Amygdala (tissue), 56 donors: ENCODE measurements at places on chromosomes 2 and 18.

DNA sequence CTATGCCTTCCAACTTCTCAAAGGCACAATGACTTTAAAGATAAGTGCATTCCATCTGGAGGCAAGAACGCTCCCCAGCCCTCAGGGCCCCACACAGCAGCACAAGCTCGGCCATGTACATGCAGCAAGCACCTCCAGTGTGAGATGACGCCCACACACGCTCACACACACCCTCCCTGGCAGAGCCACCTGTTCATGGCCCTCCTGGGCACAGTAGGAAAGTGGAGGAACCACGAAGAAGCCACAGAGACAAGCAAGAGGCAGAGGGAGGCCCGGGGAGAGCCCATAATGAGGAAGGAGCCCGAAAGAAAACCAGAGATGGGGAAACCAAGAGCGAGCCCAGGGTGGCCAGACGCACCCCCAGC, 21.7 kb downstream of the BIN1 start:
- no peak for DNase-seq

GRCh38 chr2:177174486-177174885, 38.1 kb upstream of the HNRNPA3 start:
- no peak for DNase-seq

- DNase-seq: no peak
Measured at GRCh38 chr18:52313213-52313612, 26.8 kb upstream of the DCC start.

DNA sequence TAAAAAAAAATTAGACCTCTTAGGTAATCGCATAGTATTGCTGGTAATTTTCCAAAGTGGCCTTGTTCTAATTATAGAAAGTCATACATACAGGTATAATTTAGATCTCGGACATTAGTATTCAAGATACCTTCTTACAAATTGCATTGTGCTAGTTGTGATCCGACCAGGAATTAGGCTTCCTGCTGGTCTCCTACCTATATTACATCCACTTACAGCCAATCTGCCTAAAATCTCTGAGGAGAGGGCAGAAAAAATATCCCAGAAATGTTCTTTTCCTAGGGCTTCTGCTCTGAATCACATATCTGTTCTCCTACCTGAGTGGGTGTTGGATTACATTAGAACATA, 314.7 kb upstream of the GULP1 start:
- no peak for DNase-seq

DNA sequence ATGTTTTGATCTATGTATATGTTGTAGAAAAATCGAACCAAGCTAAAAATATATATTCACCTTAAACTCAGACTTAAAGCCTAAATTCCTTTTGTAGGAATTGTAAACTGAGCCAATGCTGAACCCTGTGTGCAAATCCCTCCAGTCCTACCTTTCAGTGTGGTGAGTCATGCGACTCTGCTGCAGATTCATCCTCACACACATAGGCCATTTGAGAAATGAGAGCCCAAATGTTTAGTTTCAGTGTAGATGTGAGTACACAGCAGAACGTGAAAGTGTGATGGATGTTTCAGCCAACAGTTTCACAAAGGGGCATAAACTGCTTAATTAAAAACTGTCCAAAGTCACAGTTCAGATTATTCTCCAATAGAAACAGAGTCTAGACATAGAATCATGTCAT, 193.2 kb downstream of the CDH19 start:
- DNase-seq: no peak

DNA sequence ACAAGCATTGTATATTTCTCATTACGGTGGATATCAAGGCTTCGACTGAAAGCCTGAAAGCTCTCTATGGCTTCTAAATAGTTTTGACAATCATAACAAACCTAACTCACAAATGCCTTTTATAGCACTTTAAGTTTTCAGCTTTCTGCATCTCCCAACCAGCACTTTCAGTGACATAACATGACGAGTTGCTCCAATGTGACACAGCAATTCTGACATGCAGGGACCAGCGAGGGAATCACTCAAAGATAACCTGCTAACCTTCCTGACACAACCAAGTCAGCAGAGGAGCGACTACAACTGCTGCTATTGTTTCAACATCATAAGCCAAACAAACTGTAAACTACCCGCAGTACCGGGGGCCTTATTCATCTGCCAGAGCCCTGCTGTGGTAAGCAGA, 95.7 kb upstream of the CDH20 start:
- no peak for DNase-seq

DNA sequence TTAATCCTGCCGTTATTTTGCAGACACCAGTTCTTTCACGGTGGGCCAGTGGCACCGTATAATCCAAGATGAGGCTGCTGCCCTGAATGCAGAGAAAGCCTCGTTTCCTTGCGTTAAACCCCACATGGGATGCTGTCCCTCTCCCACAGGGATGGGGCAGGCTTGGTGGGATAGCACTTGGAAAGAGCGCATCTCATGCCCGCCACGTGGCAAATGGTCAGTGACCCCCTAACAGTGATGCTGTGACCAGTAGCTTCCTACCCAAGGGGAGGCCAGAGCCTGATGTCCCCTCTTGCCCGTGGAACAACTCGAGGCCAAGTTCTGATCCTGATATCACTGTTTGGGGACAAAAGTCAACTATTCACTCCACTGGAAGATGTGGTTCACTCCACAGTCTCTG, 73.3 kb downstream of the RHOB start:
- no peak for DNase-seq
